Fibroblast of the aortic adventitia (primary cell): ENCODE measurements at places on chromosomes 16 and 17.

DNA sequence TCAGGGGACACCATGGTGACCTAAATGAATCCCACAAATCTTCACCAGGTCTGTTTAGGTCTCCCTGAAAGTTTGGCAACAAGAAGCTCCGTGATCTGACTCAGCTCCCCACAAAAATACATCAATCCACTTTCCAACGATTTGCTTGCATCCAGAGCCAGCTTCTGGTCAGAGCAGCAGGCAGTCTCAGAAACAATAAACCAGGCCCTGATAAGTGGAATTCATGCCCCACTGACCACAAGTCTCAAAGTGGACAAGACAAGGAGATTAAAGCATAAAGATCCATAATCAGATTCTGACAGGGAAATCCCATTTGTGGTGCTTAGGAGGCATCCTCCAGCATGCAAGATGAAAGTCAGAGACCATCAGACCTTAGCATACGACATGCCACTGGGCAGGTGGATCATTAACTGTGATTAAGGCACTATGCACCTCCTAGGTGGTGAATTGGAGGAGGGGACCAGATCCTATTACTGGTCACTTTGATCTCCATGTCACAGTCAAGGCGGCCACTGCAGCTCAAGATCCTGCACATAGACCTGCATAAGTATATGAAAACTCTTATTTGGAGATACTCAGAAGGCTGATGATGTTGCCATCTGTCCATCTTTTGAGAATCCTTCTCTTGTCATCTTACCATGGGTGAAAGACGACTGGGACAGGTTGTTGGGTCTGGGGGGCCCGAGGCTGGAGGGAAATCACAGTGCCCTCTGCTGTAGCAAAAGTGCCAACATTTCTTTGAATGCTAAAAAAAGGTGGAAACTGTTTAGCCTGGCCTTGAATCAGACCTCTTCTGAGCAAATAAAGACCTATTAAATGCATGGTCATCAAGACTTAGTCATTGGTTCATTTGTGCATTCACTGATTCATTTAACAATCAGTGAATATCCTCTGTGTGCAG lies 309.2 kb upstream of the CCL2 start:
- no peak for DNase-seq

- DNase-seq = peak; percentile 39
Observed at GRCh38 chr17:73017658-73018057, 74.8 kb downstream of the SLC39A11 start.

GRCh38 chr17:80272366-80272765 lies 11.7 kb downstream of the RNF213 start:
- DNase-seq = no peak

GRCh38 chr17:10325031-10325695 lies 47.6 kb downstream of the MYH13 start:
- DNase-seq = peak; percentile 25

- peak; percentile 56 for DNase-seq
Observed at GRCh38 chr16:67163164-67163998, 1.2 kb upstream of the HSF4 start.
